ENCODE measurements at places on chromosomes 3 and 15.

- DNase-seq, result no peak
Measured at GRCh38 chr3:64351713-64352638, 126.7 kb upstream of the PRICKLE2 start.

GRCh38 chr3:159779883-159780282 lies 208.8 kb upstream of the IL12A start:
- no peak for DNase-seq

GRCh38 chr15:36110659-36110993 lies 468.8 kb upstream of the CDIN1 start:
- DNase-seq, result no peak

DNA sequence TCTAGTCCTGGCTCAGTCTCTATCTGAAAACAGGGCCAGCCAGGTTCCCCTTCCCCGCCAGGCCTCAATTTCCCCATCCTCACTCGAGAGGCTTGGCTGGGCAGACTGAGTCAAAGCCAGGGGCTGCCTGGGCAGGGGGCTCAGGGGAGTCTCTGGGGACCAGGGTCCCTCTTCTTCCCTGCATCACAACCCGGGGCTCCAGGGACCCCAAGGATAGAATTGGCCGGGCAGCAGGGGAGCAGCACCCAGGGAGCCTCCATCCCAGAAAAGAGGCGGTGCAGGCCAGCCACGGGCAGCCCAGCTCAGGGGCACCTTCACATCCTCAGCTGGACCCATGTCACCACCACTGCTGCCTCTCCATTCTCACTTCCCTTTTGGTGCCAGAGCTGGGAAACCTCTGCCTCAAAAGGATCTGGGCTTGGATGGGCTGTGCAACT lies 13.3 kb upstream of the PLXND1 start:
- DNase-seq, result no peak

DNA sequence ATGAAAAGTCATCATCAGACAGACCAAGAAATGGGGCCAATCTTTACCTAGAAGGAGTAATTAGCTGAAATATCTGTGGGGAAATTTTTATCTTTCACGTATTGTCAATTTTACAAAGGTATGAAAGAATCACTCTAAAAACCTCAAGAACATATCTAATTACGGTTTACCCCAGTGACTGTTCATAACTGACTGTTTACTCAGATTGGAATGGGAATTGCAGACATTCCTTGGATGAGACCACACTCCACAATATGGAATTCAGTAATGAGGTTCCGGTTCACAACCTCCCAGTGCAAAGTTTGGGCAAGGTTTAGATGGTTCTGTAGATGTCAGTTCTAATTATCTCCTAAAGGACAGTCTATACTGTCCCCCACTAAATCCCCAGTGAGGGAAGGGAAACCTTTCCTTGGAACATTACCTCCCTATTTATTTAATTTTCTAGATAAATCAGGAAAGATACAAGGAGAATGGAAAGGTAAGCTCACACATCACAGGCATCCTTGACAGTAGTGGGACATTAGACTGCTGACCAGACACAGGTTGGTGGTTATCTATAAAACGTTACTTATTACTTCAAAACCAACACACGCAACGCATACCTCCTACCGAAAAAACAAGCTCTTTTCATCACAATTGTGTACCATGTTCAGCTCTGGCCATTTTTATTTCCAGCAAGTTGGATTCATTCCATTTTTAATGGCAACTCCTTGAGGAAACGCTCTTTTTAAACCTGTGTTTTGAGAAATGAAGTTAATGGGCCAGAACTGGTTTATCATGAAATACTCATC lies 129.9 kb downstream of the RORA start:
- no peak for DNase-seq
